ENCODE measurements at places on chromosomes 6 and 20.

- no peak for DNase-seq
Observed at GRCh38 chr6:40990301-40990700, 48.7 kb downstream of the UNC5CL start.

GRCh38 chr6:109998159-109998785 is 20.2 kb downstream of the GPR6 start:
- no peak for DNase-seq

GRCh38 chr6:149234051-149234962 is 83.2 kb upstream of the TAB2 start:
- peak; percentile 44 for DNase-seq

- no peak for DNase-seq
Observed at GRCh38 chr6:38736951-38737350, 21.8 kb downstream of the DNAH8 start.

DNA sequence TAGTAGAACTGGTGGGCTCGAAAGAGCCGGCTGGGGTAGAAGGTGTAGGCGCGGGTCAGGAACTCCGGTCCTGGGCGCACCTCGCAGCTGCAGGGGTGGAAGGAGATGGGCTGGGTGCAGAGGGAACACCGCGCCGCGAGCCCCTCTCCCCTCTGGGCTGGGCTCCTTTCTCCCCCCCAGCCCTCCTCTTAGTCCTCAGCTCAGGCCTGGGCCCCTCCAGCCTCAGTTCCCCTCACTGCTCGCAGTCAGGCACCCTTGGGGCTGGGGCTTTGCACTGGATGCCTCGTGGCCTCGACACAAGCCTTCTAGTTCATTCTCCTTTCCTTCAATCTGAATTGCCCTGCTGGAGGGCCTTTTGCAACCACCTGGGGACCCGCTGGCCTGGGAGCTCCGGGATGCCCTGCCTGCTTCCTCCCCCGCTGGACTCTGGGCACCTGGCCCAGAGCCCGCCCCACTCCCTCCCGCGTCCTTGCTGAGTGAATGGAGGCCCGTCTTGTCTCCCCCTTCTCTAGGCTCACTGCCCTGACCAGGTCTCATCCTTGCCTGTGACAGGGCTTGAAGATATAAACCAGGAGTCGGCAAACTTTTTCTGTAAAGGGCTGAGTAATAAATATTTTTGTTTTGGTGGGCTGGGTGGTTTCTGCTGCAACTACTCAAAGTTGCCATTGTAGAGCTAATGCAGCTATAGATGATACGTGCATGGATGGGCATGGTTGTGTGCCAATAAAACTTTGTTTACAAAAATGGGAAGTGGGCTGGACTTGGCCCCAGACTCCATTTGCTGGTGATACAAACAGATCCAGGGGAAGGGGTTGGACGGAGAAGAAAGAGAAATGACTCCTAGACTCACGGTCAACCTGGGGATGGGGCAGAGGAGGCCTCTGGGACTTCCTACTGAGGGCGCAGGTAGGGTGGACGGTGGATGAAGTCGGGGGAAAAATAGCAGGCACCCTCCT is 47.3 kb downstream of the APCDD1L start:
- no peak for DNase-seq

- no peak for DNase-seq
Observed at GRCh38 chr6:98358173-98358572, 476.2 kb upstream of the POU3F2 start.

GRCh38 chr20:40339661-40340449 is 349.2 kb downstream of the MAFB start:
- DNase-seq: no peak
